H1 (cell line): ENCODE measurements at places on chromosomes 5 and 9.
A peak's percentile ranks its signal among the peaks of the same experiment; 100 is the strongest.

DNA sequence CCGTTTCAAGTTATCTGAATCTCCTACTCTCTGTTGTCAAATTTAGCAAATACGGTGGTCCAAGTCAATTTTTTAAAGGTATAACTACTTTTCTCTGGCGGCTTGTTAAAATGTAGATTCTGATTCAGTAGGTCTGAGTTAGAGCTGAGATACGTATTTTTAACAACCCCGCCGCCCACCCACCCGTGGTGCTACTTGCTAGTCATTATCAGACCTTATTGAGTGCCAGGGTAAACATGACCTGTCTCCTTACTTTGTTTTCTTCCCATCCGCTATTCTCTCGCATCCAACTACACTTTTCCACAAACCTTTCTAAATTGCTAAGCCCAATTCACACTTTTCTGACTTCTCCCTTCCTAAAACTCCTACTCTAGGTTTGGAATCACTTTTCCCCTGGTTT is 694 bp upstream of the PLAA start:
- DNase-seq, result no peak

DNA sequence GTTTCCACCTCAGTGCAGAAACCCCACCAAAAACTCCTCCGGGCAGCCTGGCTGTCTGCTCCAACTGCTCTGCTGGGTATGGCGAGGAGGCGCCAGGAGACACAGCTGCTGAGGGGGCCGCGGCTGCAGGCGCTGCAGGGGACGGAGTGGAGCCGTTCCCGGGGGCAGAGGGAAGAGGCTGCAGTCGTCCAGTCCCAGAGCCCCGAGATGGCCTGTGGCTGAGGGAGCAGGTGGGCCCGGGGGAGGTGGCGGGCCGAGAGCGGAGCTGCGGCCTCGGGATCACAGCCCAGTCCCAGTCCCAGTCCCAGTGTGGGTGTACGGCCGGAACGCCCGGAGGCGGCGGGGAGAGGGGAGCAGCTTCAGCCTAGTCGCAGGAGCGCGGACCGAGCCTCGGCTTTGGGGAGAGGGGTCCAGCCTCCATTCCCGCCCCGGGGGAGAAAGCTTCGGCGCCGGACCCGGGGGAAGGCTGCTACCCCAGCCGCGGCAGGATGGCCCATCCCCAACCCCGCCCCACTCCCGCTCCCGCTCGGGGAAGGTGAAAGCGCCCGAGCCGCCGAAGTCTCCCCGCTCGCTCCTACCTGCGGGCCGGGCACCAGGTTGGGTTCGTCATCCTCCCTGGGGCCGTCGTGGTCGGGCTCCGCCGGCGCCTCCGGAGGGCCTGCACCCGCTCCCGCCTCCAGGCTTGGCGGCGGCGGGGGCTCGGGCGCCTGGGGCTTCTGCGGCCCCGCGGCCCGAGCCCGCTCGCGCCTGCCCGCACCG is 513 bp downstream of the FAM193B start:
- DNase-seq, result no peak

- DNase-seq, result no peak
Observed at GRCh38 chr9:15843316-15843715, 290.5 kb downstream of the CCDC171 start.

- no peak for DNase-seq
Observed at GRCh38 chr9:135139366-135139959, 52.0 kb downstream of the OLFM1 start.

DNA sequence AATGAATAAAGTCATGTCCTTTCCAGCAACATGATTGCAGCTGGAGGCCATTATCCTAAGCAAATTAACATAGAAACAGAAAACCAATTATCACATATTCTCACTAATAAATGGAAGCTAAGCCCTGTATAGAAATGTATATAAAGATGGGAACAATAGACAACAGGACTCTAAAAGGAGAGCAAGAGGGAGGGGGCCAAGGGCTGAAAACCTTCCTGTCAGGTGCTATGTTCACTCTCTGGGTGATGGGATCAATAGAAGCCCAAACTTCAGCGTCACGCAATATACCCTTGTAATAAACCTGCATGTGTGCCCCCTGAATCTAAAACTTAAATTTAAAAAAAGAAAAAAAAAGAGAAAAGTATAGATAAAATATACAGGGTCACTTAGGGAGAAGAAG is 163.7 kb upstream of the ACO1 start:
- no peak for DNase-seq

DNA sequence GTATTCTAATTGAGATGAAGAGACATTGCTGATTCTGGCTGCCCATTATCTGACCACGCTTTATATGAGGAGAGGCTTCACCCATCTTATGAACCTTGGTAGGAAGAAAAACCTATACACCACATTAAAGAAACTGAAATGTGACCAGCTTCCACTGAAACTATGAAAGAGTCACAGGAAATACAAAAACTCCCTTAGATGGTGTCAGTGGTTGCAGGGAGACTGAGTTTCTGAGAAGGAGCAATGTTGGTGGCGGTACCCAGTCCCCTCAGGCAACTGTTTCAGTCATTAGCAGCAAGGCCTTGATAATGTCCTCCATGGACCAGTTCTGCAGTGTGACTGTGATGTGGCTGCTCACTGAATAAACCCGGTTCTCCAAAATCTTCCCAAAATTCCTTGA is 110.5 kb upstream of the FTMT start:
- DNase-seq, result no peak

DNA sequence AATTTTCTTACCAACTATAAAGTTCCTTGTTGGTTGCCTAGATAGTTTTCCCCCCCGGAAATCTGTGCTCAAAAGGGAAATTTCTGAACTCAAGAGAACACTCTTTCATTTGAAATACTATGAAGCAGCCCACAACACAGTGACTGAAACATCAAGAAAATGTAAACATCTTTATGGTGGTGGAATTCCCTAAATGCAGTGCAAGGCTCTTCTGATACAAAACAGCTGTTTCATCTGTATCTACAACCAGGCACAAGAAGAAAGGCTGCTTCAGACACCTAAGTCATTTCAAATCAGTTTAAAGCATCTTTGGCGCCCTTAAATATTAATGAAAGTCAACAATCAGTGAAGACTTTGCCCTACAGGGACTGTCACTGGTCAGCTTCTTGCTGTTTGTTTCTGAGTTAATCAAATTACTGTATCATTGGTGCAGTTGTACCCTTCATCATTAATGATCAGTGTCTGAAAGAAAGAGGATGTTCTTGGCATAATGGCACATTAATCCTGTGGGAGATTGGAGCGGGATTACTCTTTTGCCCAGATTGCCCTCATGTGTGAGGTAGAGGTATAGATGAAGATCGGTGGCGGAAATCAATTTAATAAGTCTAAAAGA is 947.0 kb downstream of the NR2F1-AS1 start:
- DNase-seq, result no peak

DNA sequence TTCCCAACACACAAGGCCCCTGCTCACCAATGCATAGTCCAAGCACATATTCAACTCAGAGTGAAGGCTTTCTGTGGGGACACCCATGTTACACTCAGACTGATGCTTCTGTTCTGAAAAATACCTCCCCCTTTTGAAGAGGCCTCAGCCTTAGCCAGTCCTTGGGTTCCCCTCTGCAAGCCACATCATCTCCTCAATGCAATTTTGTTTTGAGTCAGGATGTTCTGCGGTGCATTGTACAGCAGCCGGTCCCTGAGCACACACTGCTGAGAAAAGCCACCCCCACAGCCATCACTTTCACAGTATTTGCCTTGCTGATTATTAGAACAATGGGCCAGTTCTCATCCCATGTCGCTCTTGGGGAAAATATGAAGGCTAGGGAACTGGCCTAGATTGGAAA is 241.2 kb downstream of the FAM114A2 start:
- no peak for DNase-seq

- no peak for DNase-seq
Observed at GRCh38 chr5:38576961-38577684, 20.7 kb upstream of the LIFR start.

- DNase-seq, result no peak
Observed at GRCh38 chr9:135737840-135738521, 36.0 kb downstream of the KCNT1 start.

DNA sequence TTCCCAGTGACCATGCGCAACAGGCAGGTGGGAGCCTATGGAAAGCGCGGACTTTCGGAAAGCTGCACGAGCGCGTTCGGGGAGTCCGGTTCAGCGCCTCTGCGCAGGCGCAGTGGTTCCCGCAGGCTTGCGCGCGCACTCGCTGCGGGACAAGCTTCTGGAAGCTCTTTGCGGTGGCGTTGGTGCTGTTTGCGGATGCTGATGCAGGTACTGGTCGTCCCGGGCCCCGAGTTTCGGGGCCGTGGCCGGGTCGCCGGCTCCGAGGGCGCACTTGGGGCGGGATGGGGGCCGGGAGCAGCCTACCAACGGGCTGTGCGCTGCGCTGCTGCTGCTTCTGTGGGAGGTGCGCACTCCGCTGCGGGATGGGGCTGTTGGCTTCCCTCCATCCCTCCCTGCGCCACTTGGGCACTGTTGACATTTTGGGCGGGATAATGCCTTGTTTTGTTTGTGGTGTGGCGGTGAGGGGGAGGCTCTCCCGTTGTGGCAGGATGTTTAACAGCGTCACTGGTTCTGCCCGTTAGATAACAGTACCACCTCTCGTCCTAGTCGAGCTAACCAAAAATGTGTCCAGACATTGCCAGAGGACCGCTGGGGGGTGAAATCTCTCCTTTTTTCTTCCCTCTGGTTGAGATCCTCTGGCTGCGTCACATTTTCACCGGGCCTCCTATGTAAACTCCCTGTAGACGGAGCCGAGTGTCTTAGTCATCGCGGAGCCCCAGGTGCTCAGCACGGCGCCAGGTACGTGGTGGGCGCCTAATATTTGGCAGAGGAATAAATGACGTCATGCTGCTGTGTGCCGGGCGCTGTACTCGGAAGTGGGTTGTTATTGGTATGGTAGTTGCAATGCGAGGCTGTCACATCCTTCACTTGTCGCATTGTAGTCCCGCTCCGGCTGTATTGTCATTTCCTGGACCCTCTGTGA is at the start of gene ZNF483:
TSS of gene ZNF483 (plus strand) at position 124 of the 922 bp plus-strand sequence. CDS start 2,217 bp downstream, outside the sequence.
- peak; percentile 94 for DNase-seq

- DNase-seq, result no peak
Observed at GRCh38 chr5:63401436-63402046, 560.7 kb downstream of the HTR1A start.

- DNase-seq, result no peak
Observed at GRCh38 chr9:114469091-114469853, 36.0 kb downstream of the WHRN start.

- peak; percentile 67 for DNase-seq
Observed at GRCh38 chr5:10533226-10533625, 30.6 kb upstream of the ANKRD33B start.

GRCh38 chr9:31699836-31700235 is 684.6 kb upstream of the ACO1 start:
- no peak for DNase-seq

DNA sequence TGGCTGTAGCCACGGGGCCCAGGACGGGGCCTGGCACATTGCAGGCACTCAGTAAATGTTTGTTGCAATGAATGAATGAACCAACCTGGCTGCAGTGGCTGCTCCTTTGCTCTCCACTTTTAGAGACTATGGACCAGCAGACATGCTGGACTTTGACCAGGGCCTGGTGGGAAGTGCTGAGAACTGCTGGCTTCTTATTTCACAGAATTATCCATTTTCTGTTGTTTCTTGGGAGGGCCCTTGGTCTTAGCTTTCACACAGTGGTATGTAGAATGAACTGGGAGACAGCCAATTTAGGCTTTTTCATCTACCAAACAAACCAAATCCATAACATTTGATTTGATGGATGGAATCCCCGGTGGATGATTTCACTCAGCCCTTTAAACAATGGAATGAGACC is 78.0 kb upstream of the LHFPL2 start:
- DNase-seq, result no peak

DNA sequence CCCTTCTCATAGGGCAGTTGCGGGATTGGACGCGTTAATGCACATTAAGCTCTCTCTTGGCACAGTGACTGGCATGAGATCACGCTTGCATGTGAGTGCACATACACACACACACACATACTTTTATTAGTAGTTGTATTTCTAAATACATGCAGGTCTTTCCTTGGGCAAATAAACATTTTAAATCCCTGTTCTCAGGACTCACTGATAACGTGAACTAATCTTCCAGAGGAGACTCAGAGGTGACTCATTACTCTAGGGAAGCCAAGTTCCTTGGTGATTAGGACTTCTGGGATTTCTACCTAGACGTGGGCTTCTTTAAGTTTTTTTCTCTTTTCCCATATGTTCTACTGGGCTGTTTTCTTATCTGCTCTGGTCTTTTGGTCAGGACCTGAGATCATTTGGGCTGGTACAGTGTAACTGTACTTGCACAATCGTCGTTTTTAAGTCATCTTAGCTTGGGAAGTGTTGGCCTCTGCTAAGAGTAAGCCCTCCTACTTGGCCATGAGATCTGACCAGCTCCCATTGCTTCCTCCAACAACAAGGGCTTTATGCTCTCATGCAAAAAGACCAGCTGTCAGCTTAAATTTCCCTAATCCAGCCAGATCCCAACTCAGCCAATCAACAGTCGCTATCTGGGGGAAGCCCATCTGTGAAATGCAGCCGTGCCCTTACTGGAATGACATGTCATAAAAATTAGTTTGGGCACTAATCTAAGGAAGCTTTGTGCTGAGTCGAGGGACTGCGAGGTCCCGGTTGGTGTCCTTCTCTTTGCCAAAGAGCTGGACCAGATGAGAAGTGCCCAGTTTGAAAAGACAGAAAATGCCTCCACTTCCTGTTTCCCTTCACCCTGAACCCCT is 176.4 kb upstream of the ANKRD55 start:
- DNase-seq, result no peak

DNA sequence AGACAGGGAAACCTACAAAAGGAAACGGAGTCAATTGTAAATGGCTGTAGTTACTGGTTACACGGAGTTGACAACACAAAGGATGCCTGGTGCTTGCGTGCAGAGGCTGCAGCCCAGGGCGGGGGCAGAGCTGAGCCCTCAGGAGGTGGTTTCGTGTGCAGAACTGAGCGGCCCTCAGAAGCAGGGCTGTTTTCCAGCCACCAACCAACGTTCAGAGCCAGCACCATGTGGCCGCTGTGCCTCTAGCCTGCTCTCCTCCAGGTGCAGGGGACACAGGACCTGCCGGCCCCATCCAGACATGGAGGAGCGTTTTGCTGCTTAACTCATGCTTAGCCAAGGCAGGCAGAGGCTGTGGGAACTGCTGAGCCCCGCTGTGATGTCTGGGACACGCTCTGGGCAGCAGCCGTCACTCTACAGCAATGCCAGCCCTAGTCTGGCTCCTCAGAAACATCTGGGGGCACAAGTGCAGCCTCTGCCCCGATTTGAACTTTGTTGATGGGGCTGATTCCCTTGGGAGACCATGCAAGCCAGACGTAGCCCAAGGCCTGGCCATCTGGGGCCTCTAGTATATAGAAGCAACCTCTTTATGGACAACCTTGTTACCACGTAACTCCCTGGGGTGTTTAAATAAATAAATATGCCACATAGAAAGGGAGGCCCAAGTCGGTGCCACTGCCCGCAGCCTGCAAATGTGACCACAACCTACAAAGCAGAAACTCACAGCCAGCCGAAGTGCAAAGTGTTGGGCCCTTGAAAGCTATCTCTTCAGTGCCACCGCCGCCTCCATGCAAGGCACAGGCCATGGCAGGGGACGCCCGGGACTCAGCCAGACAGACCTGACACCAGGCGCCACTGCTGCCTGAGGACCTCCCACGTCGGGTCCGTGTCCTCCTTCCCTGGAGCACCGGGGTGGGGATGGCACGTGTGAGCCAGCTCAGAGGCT is 42.1 kb downstream of the NKD2 start:
- DNase-seq, result no peak
